ENCODE measurements at places on chromosomes 7 and 10.

DNA sequence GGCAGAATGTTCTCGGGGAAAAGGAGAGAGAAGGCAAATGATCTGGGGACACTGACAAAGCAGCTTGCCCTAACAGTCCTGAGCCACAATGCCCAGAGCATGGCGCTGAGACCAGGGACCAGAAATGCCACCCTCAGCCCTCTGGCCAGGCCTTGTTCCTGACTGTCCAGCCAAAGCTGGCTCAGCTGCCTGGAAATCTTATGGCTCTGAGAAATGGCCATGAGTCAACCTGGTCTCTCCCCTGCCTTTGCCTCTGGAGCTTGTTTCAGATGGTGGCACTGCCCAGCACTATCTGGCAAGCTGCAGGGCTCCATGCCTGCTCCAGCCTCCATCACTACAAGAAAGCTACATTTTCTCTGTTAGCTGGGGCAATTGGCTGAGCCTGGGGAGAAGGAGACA, 90.5 kb upstream of the PLXNA4 start:
- DNase-seq, result no peak

GRCh38 chr7:108723381-108723814, 153.7 kb downstream of the DNAJB9 start:
- DNase-seq, result no peak

- no peak for DNase-seq
Measured at GRCh38 chr7:34973400-34973760, 63.9 kb downstream of the DPY19L1 start.

DNA sequence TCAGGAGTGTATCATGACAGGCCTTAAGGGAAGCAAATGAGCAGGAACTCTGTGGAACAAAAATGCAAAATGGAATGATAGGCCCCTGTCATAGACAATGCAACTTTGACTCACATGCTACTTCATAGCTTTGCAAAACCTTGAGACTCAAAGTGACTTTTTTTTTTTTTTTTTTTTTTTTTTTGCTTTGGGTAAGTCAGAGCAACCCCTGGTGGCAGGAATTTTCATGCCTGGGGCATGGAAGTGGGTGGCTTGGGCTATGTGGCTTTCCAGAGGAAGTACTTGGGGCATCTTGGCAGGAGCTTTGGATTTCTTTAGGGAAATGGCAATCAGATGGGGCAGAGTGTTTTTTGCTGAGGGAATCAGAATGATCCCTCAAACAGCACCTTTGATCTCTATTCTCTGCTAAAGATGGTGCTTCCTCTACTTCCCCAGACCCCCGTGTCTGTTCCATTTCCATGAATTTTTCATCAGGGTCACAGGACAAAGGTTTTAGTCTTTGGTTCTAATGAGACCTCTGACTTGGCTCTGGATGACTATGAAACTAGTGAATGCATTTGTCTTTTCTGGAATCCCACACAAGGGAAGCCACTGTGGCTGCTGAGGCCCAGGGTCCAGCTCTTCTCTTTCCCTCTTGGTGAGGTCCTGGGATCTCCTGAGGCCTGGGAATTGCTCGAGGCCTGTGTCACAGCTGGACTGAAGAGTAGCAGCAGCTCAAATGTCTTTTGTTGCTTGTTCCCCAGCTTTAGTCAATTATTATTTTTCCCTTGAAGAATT, 62.8 kb downstream of the TACC2 start:
- DNase-seq, result no peak

GRCh38 chr7:116862951-116863670, 724 bp downstream of the CAPZA2 start:
- no peak for DNase-seq

- DNase-seq, result no peak
Measured at GRCh38 chr7:141071260-141071854, 2.5 kb upstream of the TMEM178B start.

DNA sequence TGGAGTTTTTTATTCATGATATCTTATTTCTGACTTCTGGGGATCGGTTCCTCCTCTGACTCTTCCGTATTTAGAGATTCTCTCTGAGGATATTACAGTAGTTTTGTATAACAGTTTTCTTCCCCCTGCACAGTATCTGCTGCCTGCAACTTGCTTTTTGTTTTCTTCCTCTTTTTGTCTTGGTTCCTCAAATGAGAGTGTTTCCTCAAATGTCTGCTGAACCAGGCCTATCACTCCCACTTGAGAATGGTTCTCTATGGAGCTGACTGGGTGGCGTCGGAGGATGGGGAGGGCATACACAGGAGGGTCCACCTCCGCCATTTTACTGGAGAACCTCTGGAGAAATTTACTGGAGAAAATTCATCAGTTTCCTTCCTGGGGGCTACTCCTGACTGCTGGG, 27.7 kb downstream of the ARHGAP22 start:
- no peak for DNase-seq

All from stimulated activated CD8-positive, alpha-beta memory T cell treated with anti-CD3 and anti-CD28 coated beads, Interleukin-15, amount 100 ng/mL, for 4 hours (primary cell).